ENCODE measurements at places on chromosomes 11 and 22. TPM values are rescaled to one million over a fixed set of nuclear protein-coding genes. Genes with fewer than 3 reads are reported as not detected.

The NTM gene
- polyA plus RNA-seq = 0.94 TPM

The PDGFD gene
- polyA plus RNA-seq = 0.81 TPM

GRCh38 chr11:128845334-128845780 lies 21.7 kb downstream of the KCNJ1 start:
- DNase-seq = no peak

The PATE4 gene
- 0.03 TPM for polyA plus RNA-seq

DNA sequence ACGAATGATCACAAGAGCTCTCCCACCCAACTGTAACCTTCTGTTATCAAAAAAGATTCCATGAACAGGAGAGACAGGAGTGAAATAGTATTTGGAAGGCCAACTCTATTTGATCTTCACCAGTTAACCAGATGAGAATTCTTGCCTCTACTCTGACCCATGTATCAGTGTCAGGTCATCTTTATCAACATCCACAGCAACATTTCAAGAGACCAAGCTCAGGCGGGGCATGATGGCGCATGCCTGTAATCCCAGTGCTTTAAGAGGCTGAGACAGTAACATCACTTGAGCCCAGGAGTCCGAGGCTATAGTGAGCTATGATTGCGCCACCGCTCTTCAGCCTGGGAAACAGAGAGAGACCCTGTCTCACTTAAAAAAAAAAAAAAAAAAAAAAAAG lies 62.3 kb downstream of the GAB2 start:
- no peak for DNase-seq

GRCh38 chr11:12276356-12276755 lies 101.0 kb upstream of the PARVA start:
- no peak for DNase-seq

GRCh38 chr11:71096751-71097388 lies 155.5 kb downstream of the SHANK2 start:
- DNase-seq = no peak

- DNase-seq = no peak
These were observed 11.1 kb upstream of the RFPL1 start for GRCh38 chr22:29427176-29427760.

- DNase-seq = peak; percentile 56
These were observed 187.5 kb downstream of the SHANK2 start for GRCh38 chr11:71064702-71065515.

DNA sequence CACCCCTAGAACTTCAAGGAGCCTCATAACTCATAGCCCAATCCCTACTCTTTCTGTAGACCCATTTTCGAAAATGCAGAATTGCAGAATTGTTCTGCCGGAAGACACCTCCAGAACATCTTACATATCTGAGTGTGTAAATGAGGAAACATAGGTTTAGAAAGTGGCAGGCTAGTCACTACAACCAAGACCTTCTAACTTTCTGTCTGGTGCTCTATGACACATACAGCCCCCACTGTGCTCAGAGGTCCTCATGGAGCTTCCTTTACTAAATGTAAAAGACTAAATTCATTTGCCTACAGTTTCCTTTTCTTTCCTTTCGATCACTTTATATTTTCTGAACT lies 132.1 kb upstream of the DDI1 start:
- no peak for DNase-seq

DNA sequence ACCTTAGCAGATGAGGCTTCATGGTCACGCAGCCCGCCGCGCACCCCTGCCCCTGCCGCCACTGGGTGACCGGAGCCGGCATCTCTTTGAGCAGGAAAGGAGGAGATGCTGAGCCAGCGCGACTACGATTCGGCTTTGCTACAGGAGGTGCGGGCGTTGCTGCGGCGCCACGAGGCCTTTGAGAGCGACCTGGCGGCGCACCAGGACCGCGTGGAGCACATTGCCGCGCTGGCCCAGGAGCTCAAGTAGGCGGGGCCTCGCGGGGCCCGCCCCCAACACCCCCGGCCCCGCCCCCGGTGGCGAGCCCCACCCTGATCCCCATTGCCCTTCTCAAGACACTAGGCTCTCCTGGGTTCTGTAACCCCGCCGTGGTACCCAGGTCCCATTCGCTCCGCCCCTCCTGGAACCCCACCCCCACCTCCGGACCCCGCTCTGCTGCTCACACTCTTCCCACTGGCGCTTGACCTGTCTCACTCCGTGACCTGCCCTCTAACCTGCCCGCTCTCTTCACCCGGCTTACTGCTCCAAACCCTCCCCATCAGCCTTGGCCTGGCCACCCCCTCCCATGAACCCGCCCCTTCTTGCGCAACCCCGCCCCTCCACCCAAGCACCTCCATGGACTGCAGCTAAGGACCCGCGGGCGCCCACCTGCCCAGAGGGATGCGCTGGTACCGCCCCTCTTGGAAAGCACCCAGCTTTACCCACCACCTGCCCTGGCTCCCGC lies 9.1 kb downstream of the CTSF start:
- peak; percentile 45 for DNase-seq

DNA sequence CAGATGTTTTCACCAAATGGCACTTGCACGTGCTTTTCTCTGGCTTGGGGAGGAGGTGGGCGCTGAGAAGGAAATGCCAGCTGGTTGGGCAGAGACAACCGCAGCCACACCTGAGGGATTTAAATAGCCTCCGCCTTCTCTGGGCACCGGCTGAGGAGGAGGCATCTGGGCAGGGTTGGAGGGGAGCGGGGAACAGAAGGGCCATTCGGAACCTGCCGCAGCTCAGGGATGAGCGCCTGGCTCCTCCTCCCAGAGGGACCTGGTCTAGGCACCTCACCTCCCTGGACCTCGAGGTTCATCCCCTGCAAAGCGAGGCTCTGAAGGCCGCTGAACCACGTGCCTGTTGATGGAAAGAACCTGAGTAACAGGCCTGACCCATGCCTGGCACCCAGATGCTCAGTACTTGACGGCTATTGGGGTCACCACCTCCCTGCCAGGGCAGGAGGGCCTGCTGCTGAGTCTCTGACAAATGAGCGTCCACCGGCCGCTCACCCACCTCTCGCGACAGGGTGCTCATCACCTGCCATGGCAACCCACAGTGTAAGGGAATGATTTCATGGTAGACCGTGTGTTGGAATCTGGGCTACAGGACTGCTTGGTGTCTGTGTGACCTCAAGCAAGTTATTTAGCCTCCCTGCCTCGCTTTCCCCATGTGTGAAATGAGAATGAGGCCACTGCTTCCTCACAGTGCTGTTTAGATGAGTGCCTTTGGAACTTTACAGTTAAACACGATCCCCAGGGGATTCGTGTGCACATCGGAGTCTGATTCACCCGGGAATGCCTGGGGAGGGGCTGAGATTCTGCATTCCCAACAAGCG lies 2.0 kb upstream of the KDELR3 start:
- DNase-seq = no peak

DNA sequence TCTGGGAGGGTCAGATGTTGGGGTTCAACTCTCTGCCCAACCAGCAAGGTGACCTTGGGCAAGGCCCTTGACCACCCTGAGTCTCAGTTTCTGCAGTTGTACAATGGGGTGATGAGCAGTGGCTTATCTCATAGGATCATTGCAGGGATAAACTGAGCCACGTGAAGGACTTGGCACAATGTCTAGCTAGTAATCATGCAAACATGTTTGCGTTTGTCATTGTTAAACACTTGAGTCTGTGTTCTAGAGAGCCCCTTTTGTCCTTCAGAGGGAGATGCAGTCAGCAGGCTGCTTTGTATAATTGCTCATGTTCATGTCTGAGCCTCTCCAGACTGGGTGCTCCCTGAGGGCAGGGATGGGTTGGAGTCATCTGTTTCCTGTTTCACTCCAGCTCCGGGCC lies 15.8 kb downstream of the CD82 start:
- DNase-seq = no peak

DNA sequence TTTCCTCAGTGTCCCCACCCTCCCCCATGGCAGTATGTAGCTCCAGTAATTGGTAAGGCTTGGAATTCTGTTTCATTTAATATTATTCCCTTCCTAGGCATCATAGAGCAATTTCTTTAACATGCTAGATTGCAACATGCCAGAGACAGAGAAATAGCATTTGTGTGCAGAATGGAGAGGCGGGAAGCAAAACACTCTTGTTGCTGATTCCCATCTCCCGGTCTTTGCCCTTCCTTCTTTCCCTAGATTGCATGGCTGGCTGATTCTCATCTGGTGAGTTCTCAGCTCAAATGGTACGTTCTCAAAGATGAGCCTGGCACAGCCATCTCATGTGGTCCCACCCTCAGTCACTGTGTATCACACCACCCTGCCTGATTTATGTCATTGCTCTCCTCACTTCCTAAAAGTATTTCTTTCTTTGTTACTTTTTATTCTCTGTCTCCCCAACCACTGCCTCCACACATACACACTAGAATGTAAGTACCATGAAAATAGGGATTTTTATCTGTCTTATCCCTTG lies 66.9 kb downstream of the ARFGAP2 start:
- no peak for DNase-seq

DNA sequence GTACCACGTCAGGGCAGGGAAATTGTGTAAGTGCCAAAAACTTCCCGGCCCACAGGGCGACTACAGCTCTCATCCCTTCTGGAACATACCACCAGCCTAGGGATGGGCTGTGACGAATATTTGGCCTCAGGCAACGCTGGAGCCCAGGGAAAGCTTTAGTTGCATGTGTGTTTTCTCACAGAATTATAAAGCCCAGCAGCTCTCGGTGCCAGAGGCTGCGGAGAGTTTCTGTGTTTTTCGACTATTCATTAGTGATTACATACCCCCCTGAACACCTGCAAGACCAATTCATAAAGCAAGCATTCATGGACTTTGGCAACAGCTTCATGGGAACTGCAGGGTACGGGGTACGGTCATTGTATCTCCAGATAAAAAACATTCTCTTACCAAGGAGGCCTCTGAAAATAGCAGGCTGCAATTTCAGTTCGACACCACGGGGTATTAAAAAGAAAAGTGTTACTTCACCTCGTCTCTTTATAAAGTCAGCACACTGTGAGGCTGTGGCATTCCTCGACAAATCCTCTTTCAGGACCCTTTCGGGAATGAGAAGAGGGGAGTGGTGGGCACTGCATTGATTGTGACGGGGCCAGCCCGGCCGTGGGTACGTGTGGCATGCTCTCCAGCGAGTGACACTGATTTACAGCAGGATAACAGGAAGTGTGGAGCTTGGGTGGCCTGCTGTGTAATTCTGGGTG lies 243.6 kb upstream of the SORL1-AS1 start:
- DNase-seq = peak; percentile 45

The DDIAS gene
- 2.1 TPM for polyA plus RNA-seq

- DNase-seq = no peak
These were observed 682.8 kb downstream of the TBC1D22A start for GRCh38 chr22:47445212-47445611.

DNA sequence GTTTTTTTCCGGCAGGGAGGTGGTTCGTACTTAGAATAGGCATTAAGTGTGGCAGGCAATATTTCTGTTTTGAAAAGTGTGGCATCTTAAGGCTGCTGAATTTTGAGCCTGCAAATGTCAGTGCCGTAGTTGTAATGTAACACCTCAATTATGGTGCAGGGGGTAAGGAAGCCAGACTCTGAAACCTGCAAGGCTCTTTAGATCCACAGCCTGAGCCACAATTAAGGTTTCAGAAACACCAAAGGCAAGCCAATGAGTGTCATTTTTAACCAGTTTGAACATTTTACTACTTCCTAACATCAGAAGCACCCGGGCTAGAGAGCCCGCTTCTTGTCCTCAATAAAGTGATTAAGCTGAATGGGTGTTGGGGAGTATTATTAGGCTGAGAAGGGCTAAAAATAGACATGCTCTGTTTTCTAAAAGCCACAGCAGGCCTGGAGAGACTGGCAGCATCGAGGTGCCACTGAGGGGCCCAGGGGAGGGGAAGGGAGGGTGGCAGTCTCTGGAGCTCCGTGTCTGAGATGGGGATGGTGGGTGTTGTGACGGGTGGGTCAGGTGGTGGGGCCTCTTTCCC lies 113.4 kb downstream of the ZBTB16 start:
- DNase-seq = no peak

The MRPL48 gene
- 51.1 TPM for polyA plus RNA-seq

- no peak for DNase-seq
These were observed 463.1 kb upstream of the FAT3 start for GRCh38 chr11:91761406-91762025.

The METTL15 gene
- polyA plus RNA-seq = 2.4 TPM

DNA sequence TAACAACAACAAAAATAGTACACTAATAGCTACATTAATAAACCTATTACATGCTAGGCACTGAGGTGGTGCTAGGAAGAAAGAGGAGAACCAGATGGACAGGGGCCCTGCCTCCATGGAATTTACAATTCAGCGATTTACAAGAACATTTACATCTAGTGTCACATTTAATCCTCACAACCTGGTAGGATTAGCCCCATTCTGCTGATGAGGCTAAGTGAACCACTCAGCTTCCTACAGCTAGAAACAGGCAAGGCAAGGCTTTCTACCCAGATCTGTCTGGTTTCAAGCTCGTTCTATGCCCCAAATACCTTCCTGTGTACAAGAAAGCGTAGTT lies 368.4 kb downstream of the BUD13 start:
- DNase-seq = no peak

- DNase-seq = no peak
These were observed 375.6 kb upstream of the CCDC90B start for GRCh38 chr11:83661491-83662350.

GRCh38 chr22:48753752-48754517 lies 1073.7 kb downstream of the BRD1 start:
- DNase-seq = no peak

GRCh38 chr11:7060868-7061267 lies 27.9 kb upstream of the RBMXL2 start:
- DNase-seq = no peak

All from small intestine (tissue), 16 donors.